ENCODE measurements at places on chromosomes 5 and 9.

GRCh38 chr5:167570431-167570830, 721.0 kb upstream of the WWC1 start:
- H3K4me1 ChIP-seq = no peaks in the 10 kb centered on the region
- no peak overlapping the region for H3K4me3 ChIP-seq
- no peaks in the 10 kb centered on the region for H3K36me3 ChIP-seq
- H3K27ac ChIP-seq = no peak overlapping the region
- peaks cover 6% of the 10 kb centered on the region for H3K27me3 ChIP-seq

GRCh38 chr9:125919565-125919964, 172.4 kb downstream of the PBX3 start:
- no peaks in the 10 kb centered on the region for H3K4me1 ChIP-seq
- no peak overlapping the region for H3K27ac ChIP-seq
- H3K4me3 ChIP-seq = no peak overlapping the region
- DNase-seq = no peak
- no peaks in the 10 kb centered on the region for H3K27me3 ChIP-seq
- H3K36me3 ChIP-seq = no peaks in the 10 kb centered on the region

DNA sequence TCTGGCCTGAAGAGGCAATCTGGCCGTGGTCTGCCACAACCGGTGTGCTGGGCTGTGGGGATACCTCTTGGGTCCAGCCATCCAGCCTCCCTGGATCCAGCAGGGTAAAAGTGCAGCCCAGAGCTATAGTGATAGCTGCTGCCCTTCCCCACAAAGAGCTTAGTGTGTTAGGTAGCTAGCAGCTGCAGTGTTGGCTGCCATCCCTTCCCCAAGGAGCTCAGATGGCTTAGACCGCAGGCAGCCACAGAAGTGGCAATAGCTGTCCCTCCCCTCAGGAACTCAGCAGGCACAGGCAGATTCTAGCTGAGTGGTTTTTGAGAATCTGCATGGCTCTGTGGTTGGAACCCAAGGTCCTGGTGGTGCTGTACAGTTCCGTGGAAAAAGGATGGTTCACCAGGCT, 40.1 kb downstream of the GIN1 start:
- no peak for DNase-seq
- no peak overlapping the region for H3K4me3 ChIP-seq
- H3K36me3 ChIP-seq = peaks cover 5% of the 10 kb centered on the region
- no peak overlapping the region for H3K27ac ChIP-seq

GRCh38 chr9:135402739-135403695, 76.6 kb upstream of the PPP1R26 start:
- no peak overlapping the region for H3K27ac ChIP-seq
- H3K4me3 ChIP-seq = no peak overlapping the region

DNA sequence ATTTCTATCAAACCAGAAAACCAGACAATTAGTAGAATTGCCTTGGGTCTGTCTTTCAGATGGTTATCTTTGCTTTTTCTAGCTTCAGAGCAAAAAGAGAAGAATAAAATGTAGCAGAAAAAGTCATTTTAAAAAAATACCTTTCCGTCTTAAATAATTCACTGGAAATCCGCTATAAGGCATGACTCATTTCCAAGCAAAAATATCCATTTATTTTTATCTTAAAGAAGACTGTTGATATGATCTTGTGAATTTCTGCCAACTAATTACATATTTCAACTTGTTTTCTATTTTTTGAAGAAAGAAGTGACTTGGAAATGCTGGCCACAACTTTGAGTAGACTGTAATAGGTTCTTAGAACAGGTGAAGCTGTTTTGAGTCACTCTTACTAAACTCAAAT, 83.7 kb downstream of the VCAN start:
- H3K27ac ChIP-seq = no peak overlapping the region
- no peaks in the 10 kb centered on the region for H3K36me3 ChIP-seq
- no peaks in the 10 kb centered on the region for H3K4me1 ChIP-seq
- peaks cover 8% of the 10 kb centered on the region for H3K27me3 ChIP-seq
- no peak overlapping the region for H3K4me3 ChIP-seq
- DNase-seq = no peak

Data from activated T-helper 1 cell treated with anti-CD3 and anti-CD28 coated beads, Interleukin-12 subunit alpha, Interleukin-12 subunit beta, Interleukin-2, Interleukin-4 antibody, amounts not matched to agents 30 ng/mL and 10 ng/mL and 1 ng/mL, durations not matched to agents 14 hours and 24 hours and 36 hours (primary cell).